Muscle of arm (tissue), 14 donors: ENCODE measurements at places on chromosomes 7 and 10.

- DNase-seq = no peak
These were observed 247.9 kb upstream of the PTN start for GRCh38 chr7:137591421-137591837.

DNA sequence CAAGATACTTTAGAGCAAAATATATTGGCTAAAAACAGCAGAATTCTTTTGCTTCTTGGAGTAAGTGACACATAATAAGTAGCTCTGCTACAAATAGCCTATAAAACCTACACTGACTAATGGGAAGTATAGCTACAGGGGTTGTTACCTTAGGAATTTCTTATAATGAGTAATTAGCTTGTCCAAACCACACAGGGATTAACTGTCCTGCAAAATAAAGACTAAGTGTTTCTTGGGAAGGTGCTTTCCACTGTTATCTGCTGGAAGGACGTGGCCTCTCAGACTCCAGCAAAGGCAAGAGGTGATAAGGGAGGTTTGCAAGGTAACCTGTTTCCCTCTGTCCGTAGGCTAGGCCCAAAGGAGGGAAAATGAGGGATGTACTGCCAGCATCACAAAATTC lies 302.4 kb downstream of the DOCK4 start:
- no peak for DNase-seq

DNA sequence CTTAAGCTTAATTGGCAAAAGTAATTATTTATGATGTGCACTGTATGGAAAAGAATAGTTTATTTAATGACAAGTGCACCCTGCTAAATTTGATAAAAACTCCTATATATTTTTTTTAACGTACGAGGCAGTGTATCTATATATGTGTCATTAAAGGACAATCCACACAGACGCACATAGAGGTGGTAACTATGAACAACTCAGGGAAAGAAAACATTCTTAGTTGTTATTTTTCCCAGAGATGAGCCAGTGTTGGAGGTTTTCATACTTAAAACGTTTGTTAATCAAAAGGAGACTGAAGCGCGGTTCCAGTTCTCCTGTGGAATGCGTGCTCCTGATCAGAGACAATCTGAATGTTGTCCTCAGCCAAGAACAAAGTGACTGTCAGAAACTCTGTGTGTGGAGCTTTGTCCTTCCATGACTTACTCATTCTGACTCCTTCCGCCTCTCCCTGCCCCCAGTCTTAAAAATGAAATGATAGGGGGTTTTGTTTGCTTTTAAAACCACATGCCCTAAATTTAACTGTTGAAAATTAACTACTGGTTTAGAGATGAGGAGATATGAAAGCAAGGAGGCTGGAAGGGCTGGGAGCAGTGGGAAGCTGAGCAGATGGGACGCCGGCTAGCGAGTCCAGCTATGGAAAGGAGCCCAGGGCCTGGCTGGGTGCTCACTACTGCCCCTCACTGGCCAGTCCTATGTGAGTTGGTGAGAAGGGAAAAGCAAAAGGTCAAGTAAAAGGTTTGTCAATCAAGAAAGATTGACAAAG lies 99.6 kb downstream of the SVIL start:
- peak; percentile 26 for DNase-seq

GRCh38 chr7:54824655-54825054 lies 65.6 kb upstream of the SEC61G start:
- no peak for DNase-seq

- no peak for DNase-seq
These were observed 17.1 kb downstream of the PDLIM1 start for GRCh38 chr10:95273393-95274312.

GRCh38 chr7:26584987-26585665 lies 279.3 kb downstream of the SKAP2 start:
- DNase-seq = peak; percentile 18

- DNase-seq = no peak
These were observed 31.4 kb downstream of the FEZF1 start for GRCh38 chr7:122273117-122273516.

- DNase-seq = no peak
These were observed 209.1 kb downstream of the TRIL start for GRCh38 chr7:28748933-28749584.

DNA sequence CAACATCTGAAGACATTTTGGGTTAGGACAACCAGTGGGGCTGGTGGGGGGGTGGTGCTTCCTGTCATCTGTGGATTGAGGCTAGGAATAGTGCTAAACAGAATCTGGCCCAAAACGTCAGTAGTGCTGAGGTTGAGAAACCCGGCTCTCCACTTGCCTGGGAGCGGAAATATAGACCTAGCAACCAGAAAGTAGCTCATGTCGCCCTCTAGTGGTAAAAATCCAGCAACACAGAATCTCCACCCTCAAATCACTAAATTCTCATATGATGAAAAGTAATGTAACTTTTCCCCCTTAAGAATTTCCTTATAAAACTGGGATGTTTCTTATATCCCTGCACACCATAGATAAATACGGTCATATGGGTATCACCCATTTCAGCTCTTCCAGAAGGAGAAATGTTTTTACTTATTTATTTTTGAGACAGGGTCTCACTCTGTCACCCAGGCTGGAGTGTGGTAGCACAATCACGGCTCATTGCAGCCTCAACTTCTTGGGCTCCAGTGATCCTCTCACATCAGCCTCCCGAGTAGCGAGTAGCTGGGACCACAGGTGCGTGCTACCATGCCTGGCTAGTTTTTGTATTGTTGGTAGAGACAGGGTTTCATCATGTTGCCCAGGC lies 34.4 kb downstream of the ZC3HAV1 start:
- DNase-seq = peak; percentile 87

GRCh38 chr7:151008511-151009323 lies 15.6 kb downstream of the ATG9B start:
- peak; percentile 50 for DNase-seq

- DNase-seq = no peak
These were observed 203.0 kb upstream of the GPR26 start for GRCh38 chr10:123463181-123463580.

DNA sequence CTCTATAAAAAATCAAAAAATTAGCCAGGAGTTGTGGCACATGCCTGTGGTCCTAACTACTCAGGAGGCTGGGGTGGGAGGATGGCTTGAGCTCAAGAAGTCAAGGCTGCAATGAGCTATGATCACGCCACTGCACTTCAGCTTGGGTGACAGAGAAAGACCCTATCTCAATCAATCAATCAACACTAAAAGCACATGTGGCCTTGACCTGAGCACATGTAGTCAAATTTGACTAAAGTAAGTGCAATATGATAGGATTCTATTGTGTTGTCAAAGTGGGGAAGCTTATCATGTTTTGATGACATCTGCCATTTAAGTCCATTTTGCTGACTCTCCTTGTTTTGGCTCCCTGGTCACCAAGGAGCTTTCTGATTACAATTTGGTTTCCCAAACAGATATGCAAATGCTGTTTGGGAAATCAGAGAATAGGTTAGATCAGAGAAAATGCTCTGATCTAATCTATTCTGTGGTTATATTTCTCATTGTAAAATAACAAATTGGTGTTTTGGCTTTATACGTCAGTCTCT lies 43.8 kb upstream of the ATOH7 start:
- DNase-seq = no peak

DNA sequence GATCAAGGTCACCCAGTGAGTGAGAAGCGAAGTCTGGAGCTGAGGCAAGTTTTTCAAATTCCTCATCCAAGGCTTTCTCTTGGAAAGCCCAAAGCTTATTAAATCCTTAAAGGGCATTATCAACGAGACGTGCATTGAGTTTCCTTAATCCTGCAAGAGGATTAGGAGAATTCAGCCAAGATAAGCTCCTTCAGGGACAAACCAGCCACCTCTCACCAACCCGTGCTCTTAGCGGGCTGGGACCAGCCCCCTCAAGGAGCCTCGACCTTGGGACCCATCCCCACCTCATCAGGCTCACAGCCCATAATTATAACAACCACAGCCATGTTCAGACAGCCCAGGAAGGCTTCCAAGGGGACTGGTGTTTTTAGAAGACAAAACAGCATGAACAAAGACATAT lies 12.0 kb upstream of the SLC29A4 start:
- no peak for DNase-seq

GRCh38 chr10:129845111-129845753 lies 118.8 kb downstream of the EBF3 start:
- no peak for DNase-seq

DNA sequence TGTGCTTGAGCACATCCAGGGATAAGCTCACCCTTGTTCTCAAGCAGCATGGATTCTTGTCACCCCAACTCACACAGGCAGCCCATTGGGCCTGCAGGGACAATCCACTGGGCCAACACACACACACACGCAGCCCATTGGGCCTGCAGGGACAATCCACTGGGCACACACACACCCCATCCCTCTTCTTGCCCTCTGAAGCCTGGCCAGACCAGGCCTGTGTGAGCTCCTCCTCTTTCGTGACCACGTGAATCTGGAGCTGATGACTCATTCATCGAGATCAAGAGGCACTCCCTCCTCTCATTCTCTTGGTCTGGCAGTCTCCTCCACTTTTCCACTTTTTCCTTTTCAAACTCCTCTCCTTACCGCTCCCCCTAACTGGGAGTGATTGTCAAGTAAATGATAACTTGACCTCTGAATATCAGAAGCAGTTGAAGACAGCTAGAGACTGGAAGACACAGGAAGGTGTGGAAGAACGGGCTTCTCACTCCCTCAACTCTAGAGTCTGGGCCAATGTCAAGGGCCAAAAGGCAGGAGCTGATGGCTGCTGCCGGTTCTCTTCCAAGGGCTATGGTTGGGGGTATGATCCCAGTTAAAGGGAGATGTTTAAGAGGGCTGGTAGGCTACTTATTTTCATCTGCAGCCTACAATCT lies 89.7 kb downstream of the HIPK2 start:
- no peak for DNase-seq

- no peak for DNase-seq
These were observed 48.6 kb downstream of the GTF2IRD1 start for GRCh38 chr7:74502216-74502891.

GRCh38 chr7:88969167-88969566 lies 173.6 kb upstream of the TEX47 start:
- DNase-seq = no peak

DNA sequence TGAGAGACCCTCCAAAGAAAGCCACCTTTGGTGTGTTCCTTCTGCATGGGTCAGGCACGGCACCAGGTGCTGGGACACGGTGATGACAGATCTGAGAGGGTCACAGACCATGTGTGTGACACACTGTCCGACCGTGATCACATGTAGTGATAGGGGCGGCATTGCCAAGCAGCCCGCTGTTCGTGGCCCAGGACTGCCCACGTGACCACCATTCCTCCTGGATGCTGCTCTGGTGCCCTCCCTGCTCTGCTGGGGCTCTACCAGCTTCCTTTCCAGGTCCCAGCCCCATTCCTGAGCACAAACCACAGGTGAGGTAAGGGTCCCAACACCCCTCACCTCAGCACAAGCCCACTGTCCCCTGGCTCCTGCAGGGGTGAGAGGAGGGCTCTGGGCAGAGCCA lies 10.1 kb upstream of the SLC18A3 start:
- DNase-seq = no peak

DNA sequence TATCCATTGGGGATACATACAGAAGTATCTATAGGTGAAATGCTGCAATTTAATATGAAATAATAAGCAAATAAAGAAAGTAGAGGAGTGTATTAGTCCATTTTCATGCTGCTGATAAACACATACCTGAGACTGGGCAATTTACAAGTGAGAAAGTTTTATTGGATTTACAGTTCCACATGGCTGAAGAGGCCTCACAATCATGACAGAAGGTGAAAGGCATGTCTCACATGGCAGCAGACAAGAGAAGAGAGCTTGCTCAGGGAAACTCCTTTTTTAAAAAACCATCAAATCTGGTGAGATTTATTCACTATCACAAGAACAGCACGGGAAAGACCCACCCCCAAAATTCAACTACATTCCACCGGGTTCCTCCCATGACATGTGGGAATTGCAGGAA lies 82.8 kb upstream of the TRIM24 start:
- DNase-seq = no peak

- DNase-seq = peak; percentile 26
These were observed 43.8 kb downstream of the LRRC18 start for GRCh38 chr10:48895803-48896195.

GRCh38 chr10:24722131-24722675 lies 1.5 kb downstream of the ARHGAP21 start:
- no peak for DNase-seq

DNA sequence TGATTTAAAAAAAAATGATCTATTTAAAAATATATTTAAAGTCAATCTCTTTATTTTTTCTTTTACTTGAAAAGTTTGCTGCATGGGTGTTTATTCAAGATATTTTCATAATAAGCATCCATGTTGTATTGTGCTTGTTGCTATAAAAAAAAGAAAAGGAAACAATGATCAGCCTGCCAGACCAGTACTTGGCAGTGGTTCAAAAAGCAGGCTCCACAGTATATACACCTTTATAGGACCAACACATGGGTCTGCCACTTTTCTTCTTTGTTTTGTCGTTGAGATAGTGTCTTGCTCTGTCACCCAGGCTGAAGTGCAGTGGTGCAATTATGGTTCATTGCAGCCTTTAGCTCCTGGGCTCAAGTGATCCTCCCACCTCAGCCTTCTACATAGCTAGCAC lies 228.0 kb downstream of the TWIST1 start:
- DNase-seq = no peak

GRCh38 chr10:13473986-13474385 lies 54.8 kb downstream of the BEND7 start:
- DNase-seq = no peak

- DNase-seq = no peak
These were observed 108.4 kb downstream of the KLF6 start for GRCh38 chr10:3676564-3676963.

- DNase-seq = no peak
These were observed 19.3 kb upstream of the CCDC172 start for GRCh38 chr10:116304923-116305322.

- no peak for DNase-seq
These were observed 604.8 kb upstream of the IGFBP3 start for GRCh38 chr7:46525876-46526275.

DNA sequence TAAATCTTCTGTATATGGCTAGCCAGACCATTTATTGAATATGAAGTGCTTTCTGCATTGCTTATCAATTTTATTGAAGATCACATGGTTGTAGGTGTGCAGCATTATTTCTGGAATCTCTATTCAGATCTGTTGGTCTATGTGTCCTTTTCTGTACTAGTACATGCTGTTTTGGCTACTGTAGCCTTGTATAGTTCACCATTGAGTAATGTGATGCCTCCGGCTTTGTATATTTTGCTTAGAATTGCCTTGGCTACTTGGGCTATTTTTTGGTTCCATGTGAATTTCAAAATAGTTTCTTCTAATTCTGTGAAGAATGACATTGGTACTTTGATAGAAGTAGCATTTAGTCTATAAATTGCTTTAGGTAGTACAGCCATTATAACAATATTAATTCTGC lies 1187.2 kb downstream of the XPNPEP1 start:
- DNase-seq = no peak

- no peak for DNase-seq
These were observed 84.4 kb upstream of the NOBOX start for GRCh38 chr7:144487901-144488300.

- DNase-seq = no peak
These were observed 70.6 kb downstream of the FGFR2 start for GRCh38 chr10:121527690-121528089.

- DNase-seq = no peak
These were observed 47.7 kb downstream of the LRRC20 start for GRCh38 chr10:70334526-70335245.

DNA sequence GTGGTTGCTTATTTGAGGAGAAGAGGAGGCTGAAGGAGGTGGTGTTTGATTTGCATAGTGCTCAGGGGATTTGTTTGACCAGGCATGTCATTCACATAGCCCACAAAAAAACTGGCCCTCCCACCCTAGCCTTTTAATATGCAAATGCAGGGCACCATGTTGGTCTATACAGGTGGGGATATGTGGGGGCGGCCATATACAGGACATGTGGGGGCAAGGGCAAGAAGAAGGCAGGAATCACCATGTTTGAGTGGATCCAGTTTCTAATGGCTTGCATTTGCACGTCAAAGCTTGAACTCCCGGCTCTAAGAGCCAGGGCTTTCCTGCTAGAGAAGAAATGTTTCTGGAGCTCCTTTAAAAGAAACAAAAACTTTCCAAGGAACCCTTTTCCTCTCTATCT lies 541.0 kb downstream of the ZWINT start:
- no peak for DNase-seq
